ENCODE measurements at places on chromosomes 12 and 14.
A peak's percentile ranks its signal among the peaks of the same experiment; 100 is the strongest.

- peaks cover 13% of the 10 kb centered on the region for H3K27me3 ChIP-seq
- DNase-seq, result no peak
- H3K4me3 ChIP-seq, result no peak overlapping the region
- H3K27ac ChIP-seq, result no peak overlapping the region
- H3K36me3 ChIP-seq, result no peaks in the 10 kb centered on the region
These were observed 19.0 kb upstream of the FOXN3 start for GRCh38 chr14:89435892-89436656.

- no peak overlapping the region for H3K27ac ChIP-seq
- H3K4me1 ChIP-seq, result no peaks in the 10 kb centered on the region
- DNase-seq, result no peak
- H3K36me3 ChIP-seq, result no peaks in the 10 kb centered on the region
- no peaks in the 10 kb centered on the region for H3K27me3 ChIP-seq
These were observed 61.8 kb downstream of the KLRG1 start for GRCh38 chr12:9051158-9051550.

- no peak overlapping the region for H3K4me3 ChIP-seq
- peaks cover 4% of the 10 kb centered on the region for H3K27me3 ChIP-seq
- H3K4me1 ChIP-seq, result peaks cover 27% of the 10 kb centered on the region
These were observed 105.5 kb downstream of the GPATCH2L start for GRCh38 chr14:76257111-76257803.

GRCh38 chr12:90335566-90335965 is 619.4 kb downstream of the CCER1 start:
- no peak overlapping the region for H3K4me3 ChIP-seq
- no peaks in the 10 kb centered on the region for H3K36me3 ChIP-seq
- peaks cover 20% of the 10 kb centered on the region for H3K4me1 ChIP-seq
- H3K27me3 ChIP-seq, result no peaks in the 10 kb centered on the region

- no peak overlapping the region for H3K27ac ChIP-seq
- no peak overlapping the region for H3K4me3 ChIP-seq
- no peaks in the 10 kb centered on the region for H3K36me3 ChIP-seq
- peaks cover 38% of the 10 kb centered on the region for H3K4me1 ChIP-seq
- no peak for DNase-seq
These were observed 88.9 kb downstream of the MED13L start for GRCh38 chr12:116188581-116188980.

DNA sequence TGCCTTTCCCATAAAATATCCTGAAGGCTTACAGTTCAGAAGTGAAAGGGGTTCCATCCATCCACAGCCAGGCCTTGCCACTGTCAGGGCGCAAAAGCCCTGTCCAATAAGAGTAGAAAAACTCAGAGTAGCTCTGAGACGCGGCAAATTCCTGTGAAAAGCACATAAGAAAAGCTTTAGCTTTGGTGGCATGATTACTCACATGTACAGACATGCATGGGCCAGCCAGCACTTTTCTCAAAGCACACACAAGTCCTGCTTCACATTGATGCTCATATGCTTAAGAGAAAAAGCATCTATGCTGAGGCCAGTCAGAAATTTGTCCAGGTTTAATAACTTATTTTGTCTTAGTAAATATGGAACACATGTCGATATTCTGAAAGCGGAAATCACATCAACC is 25.5 kb downstream of the CLEC1A start:
- no peaks in the 10 kb centered on the region for H3K27me3 ChIP-seq
- no peak overlapping the region for H3K27ac ChIP-seq
- H3K4me1 ChIP-seq, result peaks cover 2% of the 10 kb centered on the region
- no peak overlapping the region for H3K4me3 ChIP-seq
- no peaks in the 10 kb centered on the region for H3K36me3 ChIP-seq

DNA sequence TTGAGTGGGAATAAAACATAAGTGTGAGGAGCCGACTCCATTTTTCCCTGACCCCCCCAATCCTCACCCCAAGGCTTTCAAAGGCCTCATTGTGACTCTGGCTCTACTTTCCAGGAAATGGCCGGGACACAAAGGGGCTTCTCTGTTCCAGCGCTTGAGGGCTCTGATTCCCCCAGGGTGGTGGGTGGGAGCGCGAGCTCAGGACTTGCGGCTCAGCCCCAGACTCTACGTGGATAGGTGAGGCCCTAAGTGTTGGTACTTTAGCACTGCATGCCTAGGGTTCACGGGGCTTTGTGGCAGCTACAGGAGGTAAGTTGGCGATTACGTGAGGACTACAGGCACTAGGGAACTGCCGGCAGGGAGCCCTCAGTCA is 553 bp downstream of the CNPY2 start:
- H3K4me3 ChIP-seq, result peak overlapping the region; percentile 99
- peaks cover 9% of the 10 kb centered on the region for H3K4me1 ChIP-seq
- H3K27ac ChIP-seq, result peak overlapping the region; percentile 100
- DNase-seq, result no peak

DNA sequence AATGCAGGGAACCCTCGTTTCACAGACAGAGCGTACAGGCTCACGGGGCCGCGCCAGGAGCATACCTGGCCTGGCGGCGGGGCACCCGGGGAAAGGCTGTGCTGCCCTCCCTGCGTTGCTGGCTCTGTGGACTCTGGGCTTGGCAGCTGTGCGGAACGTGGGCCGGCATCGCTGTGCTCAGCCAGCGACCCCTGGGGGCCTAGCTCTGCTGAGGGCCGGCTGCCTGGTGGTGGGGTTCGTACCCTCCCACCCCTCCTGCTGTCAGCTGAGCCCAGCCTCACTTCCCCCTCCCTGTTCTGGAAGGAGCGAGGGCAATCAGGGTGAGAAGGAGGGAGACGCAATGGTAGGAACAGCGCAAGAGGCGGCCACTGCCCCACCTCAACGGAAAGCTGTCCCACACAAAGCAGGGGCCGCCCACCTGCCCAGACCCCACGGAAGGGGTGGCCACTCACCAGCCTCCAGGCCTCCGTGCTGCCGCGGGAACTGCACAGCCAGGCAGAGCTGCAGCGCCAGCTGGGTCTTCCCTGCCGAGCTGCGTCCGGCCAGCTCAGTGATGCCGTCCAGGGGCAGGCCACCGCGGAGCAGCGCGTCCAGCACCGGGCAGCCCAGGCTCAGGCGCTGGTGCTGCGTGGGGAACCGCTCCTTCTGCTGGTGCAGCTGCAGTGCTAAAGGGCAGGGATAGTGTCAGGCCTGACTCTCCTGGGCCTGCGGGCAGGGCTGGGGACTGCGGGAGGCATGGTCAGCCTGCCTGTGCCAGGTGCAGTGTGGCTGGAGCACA is 8.5 kb downstream of the XRCC3 start:
- H3K27ac ChIP-seq, result no peak overlapping the region
- H3K4me1 ChIP-seq, result no peaks in the 10 kb centered on the region
- no peak for DNase-seq
- H3K36me3 ChIP-seq, result peaks cover 2% of the 10 kb centered on the region

DNA sequence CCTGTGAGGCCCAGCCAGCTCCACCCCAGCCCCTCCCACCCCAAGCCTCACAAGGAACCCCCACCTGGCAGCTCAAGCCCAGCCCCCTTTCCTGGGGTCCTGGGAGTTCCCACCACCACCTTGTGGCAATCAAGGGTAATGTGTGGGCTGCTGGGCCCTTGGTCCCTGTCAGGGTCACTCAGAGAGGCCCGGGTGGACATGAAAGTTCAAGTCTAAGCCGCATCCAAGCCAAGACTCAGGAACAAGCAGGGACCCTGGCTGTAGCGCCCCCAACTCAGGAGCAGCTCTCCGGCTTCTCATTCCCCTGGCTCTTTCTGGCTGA is 106.4 kb upstream of the C14orf180 start:
- DNase-seq, result no peak
- H3K27me3 ChIP-seq, result peaks cover 34% of the 10 kb centered on the region
- H3K36me3 ChIP-seq, result no peaks in the 10 kb centered on the region

DNA sequence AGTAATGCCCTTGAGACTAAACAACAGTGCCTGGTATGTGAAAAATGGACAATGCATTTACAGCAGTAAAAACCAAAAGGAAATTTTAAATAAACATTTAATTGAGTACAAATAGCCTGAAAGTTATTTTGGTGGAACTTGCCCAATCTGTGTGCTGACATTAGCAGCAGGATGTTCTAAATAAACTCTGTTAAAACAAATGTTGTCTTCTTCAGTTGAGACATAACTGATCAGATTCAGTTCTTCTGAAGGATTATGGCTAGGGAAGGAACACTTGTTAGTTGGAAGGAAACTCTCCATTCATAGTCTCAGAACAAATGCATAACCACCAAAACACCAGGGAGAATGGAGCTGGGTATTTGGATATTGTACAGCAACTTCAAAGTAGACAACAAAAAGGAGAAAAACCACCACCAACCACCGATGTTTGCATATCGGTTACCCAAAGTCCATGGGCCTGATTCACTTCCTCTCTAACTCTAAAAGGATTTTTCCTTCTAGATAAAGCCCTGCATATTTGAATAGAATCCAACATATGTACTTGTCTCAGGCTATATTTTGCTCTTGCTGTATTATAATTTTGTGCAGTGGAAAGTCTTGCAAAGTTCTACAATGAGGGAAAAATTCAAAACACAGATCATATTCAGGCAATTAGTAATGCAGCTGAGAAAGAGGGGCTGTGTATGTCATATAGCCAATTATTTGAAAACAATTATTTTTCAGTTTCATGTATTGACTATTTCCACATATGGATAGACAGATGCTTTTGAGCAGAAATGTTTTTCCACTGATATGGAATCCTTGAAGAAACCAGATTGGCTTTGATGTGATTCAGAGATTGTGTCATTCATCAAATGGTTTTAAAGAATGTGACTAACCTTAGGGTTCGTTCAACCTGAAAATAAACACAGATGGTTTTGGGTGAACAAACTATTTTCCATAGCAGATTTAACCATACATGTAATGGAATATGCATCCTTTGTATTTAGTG is 152.2 kb upstream of the BMP4 start:
- no peak overlapping the region for H3K27ac ChIP-seq
- no peaks in the 10 kb centered on the region for H3K27me3 ChIP-seq
- DNase-seq, result no peak
- H3K4me3 ChIP-seq, result no peak overlapping the region

GRCh38 chr12:54058128-54058768 is 4.6 kb downstream of the HOXC4 start:
- peaks cover 2% of the 10 kb centered on the region for H3K36me3 ChIP-seq
- H3K27me3 ChIP-seq, result peaks cover 27% of the 10 kb centered on the region
- H3K4me3 ChIP-seq, result peak overlapping the region; percentile 63
- peak overlapping the region; percentile 53 for H3K27ac ChIP-seq
- no peak for DNase-seq
- H3K4me1 ChIP-seq, result peaks cover 48% of the 10 kb centered on the region

DNA sequence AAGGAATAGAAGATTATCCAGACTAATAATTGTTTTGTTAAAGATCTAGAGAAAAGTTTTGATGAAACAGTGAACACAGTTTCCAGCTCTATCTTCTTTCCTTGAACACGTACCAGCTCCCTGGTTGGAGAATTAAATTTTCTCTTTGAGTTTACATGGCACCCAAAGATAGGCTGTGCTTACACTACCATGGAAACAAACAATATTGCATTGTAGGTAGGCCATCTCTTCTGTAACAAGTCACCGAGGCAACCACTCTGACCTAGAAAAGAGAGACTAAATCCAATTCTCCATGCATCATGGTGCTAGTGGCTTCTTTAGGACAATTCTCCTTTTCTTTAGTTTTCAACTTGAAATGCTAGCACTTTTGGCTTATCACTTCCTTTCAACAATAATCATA is 9.9 kb downstream of the BMAL2 start:
- peaks cover 4% of the 10 kb centered on the region for H3K36me3 ChIP-seq
- peaks cover 11% of the 10 kb centered on the region for H3K4me1 ChIP-seq
- no peak for DNase-seq
- H3K27me3 ChIP-seq, result no peaks in the 10 kb centered on the region
- H3K27ac ChIP-seq, result no peak overlapping the region

DNA sequence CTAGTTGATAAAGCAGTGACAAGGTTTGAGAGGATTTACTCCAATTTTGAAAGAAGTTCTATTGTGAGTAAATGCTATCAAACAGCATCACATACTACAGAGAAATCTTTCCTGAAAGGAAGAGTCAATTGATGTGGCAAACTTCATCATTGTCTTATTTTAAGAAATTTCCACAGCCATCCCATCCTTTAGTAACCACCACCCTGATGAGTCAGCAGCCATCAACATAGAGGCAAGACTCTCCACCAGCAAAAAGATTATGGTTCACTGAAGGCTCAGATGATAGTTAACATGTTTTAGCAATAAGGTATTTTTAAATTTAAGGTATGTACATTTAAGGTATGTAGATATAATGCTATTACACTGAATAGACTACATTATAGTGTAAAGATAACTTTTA is 122.1 kb upstream of the ARHGAP5 start:
- H3K36me3 ChIP-seq, result peaks cover 4% of the 10 kb centered on the region
- no peak for DNase-seq
- H3K27me3 ChIP-seq, result peaks cover 21% of the 10 kb centered on the region
- no peak overlapping the region for H3K27ac ChIP-seq
- H3K4me3 ChIP-seq, result no peak overlapping the region

- H3K36me3 ChIP-seq, result no peaks in the 10 kb centered on the region
- H3K4me1 ChIP-seq, result peaks cover 33% of the 10 kb centered on the region
- H3K27me3 ChIP-seq, result no peaks in the 10 kb centered on the region
- peak overlapping the region; percentile 97 for H3K27ac ChIP-seq
- no peak for DNase-seq
These were observed 48.2 kb downstream of the FOXA1 start for GRCh38 chr14:37546621-37547447.

GRCh38 chr14:54839701-54840119 is 62.9 kb downstream of the GCH1 start:
- H3K27ac ChIP-seq, result peak overlapping the region; percentile 73
- H3K27me3 ChIP-seq, result no peaks in the 10 kb centered on the region
- peaks cover 17% of the 10 kb centered on the region for H3K36me3 ChIP-seq
- no peak for DNase-seq

DNA sequence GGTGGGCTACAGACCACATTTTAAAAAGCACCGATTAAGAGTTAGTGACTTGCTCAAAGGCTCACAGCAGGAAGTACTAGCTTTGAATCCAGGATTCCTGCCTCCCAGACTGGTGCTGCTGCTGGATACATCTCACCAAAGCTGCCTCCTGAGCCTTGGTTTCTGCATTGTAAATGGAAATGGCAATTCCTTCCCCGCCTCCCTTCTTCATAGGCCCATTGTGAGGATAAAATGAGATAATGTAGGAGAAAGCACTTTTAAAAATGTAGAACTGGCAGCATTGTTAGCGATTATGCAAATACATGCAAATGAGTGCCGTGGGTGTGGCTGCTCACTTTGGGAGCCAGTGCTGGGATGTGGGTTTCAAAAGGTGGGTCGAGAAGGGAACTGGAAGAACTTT is 15.4 kb downstream of the PDE1B start:
- peaks cover 15% of the 10 kb centered on the region for H3K4me1 ChIP-seq
- no peak overlapping the region for H3K27ac ChIP-seq
- no peaks in the 10 kb centered on the region for H3K36me3 ChIP-seq
- H3K27me3 ChIP-seq, result peaks cover 38% of the 10 kb centered on the region
- no peak for DNase-seq
- H3K4me3 ChIP-seq, result no peak overlapping the region

GRCh38 chr12:10153271-10154144 is 18.4 kb downstream of the OLR1 start:
- peak; percentile 71 for DNase-seq
- peak overlapping the region; percentile 96 for H3K27ac ChIP-seq
- no peaks in the 10 kb centered on the region for H3K36me3 ChIP-seq

GRCh38 chr12:11877102-11877826 is 193.5 kb upstream of the BCL2L14 start:
- no peak for DNase-seq
- peaks cover 47% of the 10 kb centered on the region for H3K4me1 ChIP-seq
- H3K27me3 ChIP-seq, result no peaks in the 10 kb centered on the region
- H3K27ac ChIP-seq, result peak overlapping the region; percentile 92
- no peak overlapping the region for H3K4me3 ChIP-seq

- no peaks in the 10 kb centered on the region for H3K36me3 ChIP-seq
- H3K4me3 ChIP-seq, result no peak overlapping the region
- peaks cover 23% of the 10 kb centered on the region for H3K4me1 ChIP-seq
- no peak for DNase-seq
These were observed 275.4 kb downstream of the PAWR start for GRCh38 chr12:79415321-79415720.
